Posterior vena cava (tissue), 2 donors: ENCODE measurements at places on chromosomes 6 and 20. TPM values are rescaled to one million over a fixed set of nuclear protein-coding genes. Genes with fewer than 3 reads are reported as not detected.

The ADGB gene
- total RNA-seq: not detected

- DNase-seq: no peak
Observed at GRCh38 chr6:135938576-135939207, 87.2 kb downstream of the PDE7B start.

DNA sequence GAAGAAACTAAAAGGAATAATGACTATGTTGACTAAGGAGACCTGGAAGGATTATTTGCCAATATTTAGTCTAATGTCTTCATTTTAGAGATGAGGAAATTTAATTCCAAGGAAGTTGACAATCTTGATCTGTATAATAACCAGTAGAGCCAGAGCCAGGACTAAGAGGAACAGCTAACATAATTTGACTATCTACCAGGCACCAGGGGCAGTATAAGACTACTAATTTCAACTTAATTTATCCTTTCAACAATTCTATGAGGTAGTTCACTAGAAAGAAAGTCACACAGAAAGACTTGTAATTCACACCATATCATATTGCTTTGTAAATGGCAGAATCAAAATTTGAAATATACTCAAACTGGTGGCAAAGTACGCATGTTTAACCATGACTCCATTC lies 273.0 kb upstream of the STXBP5 start:
- DNase-seq: no peak

DNA sequence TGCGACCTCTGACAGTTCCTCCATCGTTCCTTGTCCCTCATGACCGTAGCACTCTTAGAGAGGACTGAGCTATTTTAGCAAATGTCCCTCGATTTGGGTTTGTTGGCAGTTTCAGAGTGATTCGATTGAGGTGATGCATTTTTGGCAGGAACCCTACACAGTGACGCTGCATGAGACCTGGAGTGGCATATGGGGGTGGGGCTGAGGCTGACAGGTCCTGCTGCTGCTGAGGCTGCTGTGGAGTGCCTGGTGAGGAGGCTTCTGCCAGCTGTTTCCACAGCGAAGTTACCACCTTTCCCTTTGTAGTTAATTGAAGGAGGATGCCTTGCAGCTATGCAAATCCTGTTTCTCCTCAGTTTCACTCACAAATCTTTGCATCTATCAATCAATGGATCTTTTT lies 19.8 kb downstream of the PXDC1 start:
- DNase-seq: no peak

DNA sequence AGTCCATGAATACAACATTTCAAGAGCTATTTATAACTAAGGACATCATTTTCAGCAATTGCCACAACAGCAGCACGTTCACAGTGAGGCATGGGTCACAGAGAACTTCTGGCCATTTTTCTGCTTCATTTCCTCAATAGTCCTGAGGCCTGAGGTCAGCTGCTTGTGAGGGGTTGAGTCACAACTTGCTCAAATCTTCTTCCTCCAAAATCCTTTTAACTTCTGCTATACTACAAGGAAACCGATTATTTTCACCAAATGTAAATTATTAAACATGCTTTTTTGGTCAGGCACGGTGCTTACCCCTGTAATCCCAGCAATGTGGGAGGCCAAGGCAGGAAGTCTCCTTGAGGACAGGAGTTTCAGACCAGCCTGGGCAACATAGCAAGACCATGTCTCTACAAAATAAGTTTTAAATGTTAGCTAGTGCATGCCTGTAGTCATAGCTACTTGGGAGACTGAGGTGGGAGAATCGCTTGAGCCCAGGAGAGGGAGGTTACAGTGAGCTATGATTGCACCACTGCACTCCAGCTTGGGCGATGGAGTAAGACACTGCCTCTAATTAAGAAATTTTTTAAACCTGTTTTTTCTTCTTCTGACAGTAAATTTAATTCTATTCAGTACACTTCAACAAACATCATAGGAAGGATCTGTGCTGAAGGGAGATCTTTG lies 11.1 kb upstream of the SLC16A10 start:
- no peak for DNase-seq

DNA sequence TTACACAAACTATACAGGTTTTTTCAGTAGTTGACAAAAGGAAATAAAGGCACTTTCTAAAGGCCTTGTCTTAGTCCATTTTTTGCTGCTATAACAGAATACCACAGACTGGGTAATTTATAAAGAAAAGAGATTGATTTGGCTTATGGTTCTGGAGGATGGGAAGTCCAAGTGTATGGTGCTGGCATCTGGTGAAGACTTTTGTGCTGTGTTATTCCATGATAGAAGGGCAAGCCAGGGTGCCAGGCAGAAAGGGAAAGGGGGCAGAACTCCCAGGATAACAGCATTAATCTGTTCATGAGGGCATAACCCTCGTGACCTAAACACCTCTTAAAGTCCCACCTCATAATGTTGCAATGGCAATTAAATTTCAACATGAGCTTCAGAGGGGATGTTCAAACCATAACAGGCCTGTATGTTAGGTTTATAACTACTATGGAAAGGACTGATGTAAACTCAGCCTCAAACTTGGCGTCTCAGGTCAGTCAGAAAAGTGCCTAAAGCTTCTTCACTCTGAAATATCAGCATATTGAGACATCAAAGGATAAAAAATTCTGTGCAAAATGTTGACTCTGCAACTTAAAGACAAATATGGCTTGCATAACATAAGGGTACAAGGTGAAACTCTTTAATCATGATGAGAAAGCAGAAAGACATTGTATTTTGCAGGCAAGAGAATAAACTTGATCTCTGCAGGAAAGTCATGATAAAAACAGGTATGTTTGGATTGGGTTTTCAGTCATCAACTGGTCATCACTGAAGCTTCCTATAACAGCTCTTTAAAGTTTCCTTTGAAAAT lies 42.8 kb downstream of the RNF217 start:
- DNase-seq: no peak

DNA sequence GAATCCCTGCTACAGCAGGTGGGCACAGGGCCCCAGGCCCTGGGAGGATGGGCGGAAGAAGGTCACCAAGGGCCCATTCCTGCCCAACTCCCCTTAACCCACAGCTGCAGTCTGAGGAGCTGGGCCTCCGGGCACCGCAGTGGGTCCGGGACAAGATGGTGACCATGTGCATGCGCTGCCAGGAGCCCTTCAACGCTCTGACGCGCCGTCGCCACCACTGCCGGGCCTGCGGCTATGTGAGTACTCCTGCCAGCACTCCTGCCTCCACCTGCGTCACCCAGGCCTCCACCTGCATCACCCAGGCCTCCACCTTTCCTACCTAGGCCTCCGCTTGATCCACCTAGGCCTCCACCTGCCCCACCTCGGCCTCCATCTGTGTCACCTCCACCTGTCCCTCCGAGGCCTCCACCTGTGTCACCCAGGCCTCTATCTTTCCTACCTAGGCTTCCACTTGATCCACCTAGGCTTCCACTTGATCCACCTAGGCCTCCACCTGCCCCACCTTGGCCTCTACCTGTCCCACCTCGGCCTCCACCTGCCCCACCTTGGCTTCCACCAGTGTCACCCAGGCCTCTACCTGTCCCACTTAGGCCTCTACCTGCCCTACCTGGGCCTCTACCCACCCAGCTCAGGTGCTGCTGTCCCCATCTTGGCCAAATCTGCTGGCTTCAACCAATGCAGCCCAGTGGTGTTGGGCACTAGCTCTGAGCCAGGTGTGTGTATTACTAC lies 16.8 kb downstream of the FGD2 start:
- DNase-seq: no peak

The GLP1R gene
- not detected for total RNA-seq

The C6orf58 gene
- not detected for total RNA-seq

The PARD6B gene
- 1.0 TPM for total RNA-seq

DNA sequence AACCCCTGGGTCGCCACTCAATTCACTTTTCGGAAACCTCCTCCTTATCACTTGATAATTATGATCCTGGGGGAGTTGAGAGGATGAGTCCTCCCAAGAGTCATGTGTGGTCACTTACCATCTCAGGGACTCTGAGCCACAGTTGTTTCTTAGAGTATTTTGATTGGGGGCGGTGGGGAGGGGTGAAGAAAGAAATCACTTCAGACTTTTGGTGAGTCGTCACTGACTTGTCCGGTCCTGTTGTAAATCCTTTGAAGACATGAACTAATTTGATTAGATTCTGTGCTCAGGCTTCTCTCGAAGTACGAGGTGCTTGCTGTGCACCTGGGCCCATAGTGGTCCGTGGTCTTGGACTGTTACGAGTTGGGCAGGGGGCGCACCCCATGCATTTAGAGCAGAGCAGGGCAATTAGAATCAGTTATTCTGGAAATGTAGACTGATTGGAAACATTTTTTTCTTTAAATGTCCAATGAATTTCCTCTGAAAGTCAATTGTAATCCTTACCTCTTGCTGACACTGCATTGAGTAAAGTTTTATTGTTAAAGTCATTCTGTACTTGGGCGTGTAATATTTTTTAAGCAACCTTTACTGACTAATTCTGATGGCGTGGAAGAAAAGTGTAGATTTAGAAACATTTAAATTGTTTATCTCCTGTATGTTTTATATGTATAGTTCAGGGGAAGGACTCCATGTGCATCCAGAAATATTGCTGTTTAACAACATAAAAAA lies 173.4 kb downstream of the SLC16A10 start:
- DNase-seq: no peak

DNA sequence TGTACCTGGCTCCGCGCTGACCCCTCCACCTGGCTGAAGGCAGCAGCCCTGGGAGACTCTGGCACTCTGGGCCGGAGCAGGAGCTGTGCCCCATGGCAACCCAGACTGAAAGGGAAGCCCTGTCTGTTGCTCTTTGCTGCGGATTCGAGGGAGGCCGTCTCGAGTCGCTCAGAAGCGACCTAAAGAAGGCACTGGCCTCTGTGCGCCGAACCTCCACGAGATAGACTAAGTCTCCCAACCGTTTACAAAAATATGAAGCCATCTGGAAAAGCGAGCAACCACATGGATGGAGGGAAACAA lies 10.5 kb upstream of the TBX18 start:
- DNase-seq: no peak

- DNase-seq: no peak
Observed at GRCh38 chr20:32179934-32180333, 27.6 kb downstream of the PLAGL2 start.

The POLR1H gene
- 17.0 TPM for total RNA-seq

GRCh38 chr20:20609522-20609921 lies 102.9 kb downstream of the RALGAPA2 start:
- no peak for DNase-seq

DNA sequence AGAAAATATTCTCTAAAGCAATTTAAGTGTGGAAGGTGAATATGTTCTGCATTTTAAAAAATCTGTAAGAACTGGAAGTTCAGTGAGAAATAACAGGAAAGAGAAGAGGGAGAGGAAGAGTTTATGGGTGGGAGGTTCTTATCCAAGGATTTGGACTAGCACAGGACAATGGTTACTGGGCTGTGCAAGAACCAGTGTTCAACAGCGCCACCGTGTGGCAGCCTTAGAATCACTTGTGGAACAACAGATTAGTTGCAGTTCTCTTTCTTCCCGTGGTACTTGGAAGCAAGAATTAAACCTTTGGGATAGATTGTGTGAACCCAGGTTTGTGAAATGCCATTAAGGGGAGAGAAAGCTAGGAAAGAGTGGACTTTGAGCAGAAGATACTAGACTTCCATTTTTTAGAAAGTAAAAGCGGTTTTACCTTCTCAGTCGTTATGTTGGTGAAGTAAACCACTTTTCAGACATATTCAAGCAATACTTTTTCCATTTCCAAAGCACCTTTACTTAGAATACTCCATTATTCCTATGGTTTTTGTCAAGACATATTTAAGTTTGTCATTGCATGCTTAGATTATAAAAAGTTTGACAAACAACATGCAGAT lies 436.7 kb downstream of the RNF144B start:
- no peak for DNase-seq

- DNase-seq: no peak
Observed at GRCh38 chr6:53539561-53539960, 5.3 kb downstream of the GCLC start.

The OLIG3 gene
- total RNA-seq: not detected

DNA sequence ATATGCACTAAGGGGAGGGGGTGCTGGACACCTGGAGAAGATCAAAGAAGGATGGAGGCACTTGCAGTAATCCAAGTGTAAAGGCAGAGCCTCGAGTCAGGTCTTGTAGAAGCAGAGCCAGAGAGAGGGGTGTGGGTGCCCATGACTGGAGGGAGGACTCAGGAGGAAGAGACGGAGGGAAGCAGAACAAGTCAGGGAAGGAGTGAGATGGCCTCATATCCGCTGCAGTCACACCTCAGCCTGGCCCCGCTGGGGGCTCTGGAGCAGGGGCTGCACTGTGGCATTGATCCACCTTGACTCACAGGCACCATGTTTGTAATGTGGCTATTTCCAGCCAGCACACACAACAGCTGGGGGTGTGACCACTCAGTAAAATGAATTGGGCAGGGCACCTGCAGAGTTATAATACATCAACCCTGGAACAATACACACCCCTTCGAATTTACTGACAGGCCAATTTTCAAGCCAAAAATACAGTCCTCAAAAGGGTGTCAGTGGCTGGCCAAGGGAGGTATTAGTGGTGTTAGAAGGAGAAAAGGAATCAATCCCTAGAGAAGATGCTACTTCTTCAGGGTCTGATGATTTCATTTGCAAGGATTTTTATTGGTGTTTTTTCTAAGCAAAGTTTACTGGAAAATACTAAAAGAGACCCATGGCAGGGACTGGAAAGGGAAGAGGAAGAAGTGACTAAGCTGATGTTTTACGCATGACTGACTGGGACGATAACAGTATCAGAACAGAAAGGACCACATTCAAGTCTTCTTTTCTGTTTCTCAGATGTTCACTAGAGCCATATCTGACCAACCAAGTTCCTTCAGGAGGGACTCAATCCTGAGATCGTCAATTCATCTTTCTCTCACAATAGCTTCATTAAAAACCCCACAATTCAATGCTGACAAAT lies 18.9 kb upstream of the NXT1 start:
- no peak for DNase-seq

- DNase-seq: no peak
Observed at GRCh38 chr6:112237595-112237994, 16.8 kb downstream of the LAMA4 start.

- DNase-seq: no peak
Observed at GRCh38 chr6:25835442-25836283, 3.8 kb upstream of the SLC17A1 start.

GRCh38 chr6:119043783-119044182 lies 34.7 kb downstream of the FAM184A start:
- no peak for DNase-seq

DNA sequence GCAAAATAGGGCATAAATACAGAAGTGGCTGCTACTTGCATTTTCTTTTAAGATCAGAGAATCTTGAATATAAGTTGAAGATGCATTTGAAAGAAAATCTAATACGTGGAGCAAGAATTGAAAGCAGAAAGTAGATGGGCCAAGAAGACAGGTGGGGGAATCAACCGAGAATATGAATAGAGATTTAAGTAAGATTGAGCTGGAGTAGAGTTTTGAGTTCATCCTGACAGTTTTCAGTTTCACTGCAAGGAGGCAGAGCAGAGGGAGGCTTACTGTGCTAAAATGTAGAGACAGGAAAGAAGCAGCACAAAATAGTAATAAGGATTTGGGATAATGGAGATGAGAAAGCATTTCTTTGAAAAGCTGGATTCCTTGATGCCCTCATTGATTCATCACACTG lies 214.5 kb downstream of the GJA1 start:
- no peak for DNase-seq

- no peak for DNase-seq
Observed at GRCh38 chr6:37376078-37376743, 22.4 kb downstream of the RNF8 start.

- DNase-seq: no peak
Observed at GRCh38 chr6:30149234-30149633, 11.8 kb downstream of the TRIM10 start.

The MYH7B gene
- total RNA-seq: 0.57 TPM
